ENCODE measurements at places on chromosomes 1 and 21.
A peak's percentile ranks its signal among the peaks of the same experiment; 100 is the strongest.

- no peak for DNase-seq
Measured at GRCh38 chr1:217453816-217454215, 177.1 kb downstream of the GPATCH2 start.

DNA sequence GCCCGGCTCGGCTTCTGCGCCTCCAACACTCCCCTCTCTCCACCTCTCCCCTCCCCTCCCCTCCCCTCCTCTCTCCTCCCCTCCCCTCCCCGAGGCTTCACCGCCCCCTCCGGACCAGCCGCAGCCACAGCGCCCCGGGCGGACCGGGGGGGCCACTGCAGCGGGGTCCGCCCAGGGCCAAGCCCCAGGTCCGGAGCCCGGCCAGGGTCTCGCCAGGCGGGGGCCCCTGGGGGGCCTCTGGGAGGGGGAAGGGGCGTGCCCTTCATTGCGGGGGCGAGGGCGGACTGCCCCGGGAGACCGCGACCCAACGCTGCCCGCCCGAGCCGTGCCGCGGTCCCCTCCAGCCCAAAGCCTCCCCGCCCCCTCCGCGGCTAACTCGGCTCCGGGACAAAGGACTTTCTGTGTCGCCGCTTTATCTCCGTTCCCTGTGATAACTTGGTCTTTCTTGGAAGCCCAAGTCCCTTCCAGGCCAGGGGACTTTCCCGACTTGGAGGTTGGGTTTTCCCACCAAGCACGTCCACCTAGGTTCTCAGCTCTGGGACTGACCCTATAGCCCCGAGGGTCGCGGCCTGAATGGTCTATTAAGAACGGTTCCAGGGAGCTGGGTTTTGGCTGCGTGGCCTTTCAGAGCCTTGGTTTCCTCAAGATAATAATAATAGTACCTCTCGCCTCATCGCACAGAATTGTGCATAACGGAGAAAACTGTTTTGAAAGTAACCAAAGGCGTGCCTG is at the start of gene UBQLN4:
TSS of gene UBQLN4 (minus strand) at position 31 of the 732 bp plus-strand sequence. CDS start 97 bp downstream, outside the sequence.
- peak; percentile 97 for DNase-seq

DNA sequence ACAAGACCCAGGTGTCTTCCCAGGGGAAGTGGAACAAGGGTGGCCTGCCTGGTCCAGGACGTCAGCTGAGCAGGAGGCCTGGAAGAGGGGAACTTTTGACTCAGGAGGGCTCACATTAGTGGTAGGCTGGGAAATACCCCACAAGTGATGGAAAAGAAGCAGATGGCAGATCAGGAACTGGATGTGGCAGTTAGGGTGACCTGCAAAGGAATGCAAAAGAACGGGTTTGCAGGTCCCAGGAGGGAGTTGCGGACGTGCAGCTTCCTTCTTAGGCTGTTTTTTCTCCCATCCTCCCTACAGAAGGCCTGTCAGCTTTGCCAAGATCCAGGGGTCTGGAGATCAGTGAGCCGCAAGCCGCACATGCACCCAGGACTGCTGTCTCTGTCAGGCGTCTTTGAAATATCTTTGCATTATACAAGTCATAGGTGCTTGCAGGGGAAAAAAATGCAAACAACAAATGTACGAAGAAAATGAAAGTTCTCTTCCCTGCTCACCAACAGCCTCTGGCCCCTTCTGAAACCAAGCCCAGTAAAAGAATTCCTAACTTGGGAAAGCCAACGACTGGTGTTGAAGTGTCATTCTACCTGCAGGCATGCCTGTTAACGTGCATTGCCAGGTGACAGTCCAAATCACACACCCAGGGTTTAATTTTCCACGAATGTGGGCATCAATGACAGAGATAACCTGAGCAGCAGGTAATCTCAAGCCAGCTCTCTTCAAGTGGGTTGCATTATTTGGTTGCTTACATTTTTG is 34.4 kb downstream of the NENF start:
- DNase-seq, result no peak

- peak; percentile 83 for DNase-seq
Measured at GRCh38 chr1:112706505-112707220, at the start of gene RHOC. TSS of gene RHOC (minus strand) at chr1:112707127. CDS start at chr1:112703799, 3,328 bp downstream.

GRCh38 chr1:33624261-33624990 is 152.0 kb downstream of the ZSCAN20 start:
- no peak for DNase-seq

- DNase-seq, result no peak
Measured at GRCh38 chr21:39781331-39781730, 36.3 kb downstream of the IGSF5 start.

DNA sequence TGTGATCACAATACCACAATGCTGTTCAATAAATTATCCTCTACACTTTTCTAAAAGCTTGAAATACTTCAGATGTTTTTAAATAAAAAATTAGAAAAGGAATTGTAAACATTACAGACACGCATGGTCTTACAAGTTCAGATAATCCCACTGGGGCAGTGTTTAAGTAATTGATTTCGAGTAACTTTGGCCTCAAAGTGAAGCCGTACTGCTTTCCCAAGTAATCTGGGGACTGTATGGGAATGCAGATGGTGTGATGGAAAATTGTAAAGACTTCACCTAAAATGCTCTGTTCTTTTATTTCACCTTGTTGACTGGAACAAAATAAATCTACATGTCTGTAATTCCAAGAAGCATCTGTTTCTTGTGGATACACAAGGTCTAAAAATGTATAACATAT is 401.7 kb upstream of the LYPLAL1 start:
- no peak for DNase-seq

DNA sequence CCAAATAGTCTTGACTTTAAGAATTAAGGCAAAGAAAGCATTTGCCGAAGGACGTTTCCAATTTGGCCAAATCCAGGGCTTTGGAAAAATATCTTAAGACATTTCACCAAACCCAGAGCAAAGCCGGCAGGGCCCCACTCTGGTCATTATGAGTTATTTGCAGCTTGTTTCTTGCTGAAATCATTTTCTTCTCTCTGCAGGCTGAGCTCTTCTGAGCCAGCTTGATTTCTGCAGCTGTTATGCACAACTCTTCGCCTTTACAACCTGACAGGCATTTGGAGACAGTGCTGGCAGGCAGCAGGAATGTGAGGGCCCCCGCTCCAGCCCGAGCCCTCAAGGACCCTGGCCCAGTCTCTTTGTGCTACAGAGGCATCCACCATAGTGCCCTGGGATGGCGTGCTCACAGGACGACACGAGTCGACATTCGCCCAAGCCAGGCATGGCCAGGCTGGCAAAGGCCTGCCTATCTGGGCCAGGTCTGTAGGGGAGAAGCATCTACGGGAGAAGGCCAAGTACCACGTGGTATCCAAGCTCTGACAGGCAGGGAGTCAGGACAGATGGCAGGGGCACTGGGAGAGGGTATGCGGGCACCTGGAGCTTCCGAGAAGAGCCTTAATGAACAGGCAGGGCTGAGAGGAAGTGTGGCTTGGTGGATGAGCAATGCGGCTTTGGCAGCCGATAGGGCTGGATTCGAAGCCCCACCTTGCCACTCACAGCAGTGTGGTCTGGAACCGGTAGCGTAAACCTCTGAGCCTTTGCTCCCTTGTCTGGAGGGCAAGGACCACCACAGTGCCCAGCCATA is 32.3 kb downstream of the SYF2 start:
- no peak for DNase-seq

DNA sequence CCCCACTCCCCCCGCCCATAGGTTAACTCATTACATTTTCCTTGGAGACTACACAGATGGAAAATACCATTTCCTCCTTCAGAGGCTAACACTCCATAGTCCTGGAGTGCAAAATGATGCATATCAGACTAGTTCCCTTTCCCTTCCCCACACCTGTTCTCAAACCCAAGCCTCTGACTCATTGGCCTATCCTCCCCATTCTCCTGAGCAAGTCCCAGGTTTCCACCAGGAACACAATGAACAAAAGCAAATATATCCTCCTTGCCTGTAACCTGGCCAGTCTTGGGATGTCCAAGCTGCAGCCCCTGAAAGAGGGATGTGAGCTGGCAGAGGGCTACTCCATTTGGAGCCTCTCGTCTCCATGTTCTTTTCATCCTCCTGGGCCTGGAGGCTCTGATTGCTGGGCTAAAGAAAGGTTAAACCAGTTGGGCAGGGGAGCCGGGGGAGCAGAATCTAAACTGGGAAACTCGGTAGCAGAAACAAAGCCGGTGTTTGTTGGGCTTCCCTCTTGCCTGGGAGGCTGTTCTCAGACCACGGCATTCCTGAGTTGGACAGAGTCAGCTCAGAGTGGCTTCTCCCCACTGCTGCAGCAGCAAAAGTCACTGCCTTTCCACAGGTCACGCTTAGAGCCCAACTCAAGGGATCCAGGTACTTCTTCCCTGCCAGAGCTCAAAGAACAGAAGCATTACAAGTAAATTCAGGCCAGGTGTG is 13.9 kb downstream of the SSR2 start:
- no peak for DNase-seq

- DNase-seq, result peak; percentile 94
Measured at GRCh38 chr1:160546942-160547341, 23.9 kb upstream of the SLAMF6 start.

GRCh38 chr1:80054129-80054528 is 1047.6 kb upstream of the ADGRL4 start:
- no peak for DNase-seq

GRCh38 chr1:235136111-235136510 is 7.5 kb upstream of the TOMM20 start:
- DNase-seq, result no peak

- no peak for DNase-seq
Measured at GRCh38 chr1:46483589-46483988, 6.0 kb upstream of the DMBX1 start.

DNA sequence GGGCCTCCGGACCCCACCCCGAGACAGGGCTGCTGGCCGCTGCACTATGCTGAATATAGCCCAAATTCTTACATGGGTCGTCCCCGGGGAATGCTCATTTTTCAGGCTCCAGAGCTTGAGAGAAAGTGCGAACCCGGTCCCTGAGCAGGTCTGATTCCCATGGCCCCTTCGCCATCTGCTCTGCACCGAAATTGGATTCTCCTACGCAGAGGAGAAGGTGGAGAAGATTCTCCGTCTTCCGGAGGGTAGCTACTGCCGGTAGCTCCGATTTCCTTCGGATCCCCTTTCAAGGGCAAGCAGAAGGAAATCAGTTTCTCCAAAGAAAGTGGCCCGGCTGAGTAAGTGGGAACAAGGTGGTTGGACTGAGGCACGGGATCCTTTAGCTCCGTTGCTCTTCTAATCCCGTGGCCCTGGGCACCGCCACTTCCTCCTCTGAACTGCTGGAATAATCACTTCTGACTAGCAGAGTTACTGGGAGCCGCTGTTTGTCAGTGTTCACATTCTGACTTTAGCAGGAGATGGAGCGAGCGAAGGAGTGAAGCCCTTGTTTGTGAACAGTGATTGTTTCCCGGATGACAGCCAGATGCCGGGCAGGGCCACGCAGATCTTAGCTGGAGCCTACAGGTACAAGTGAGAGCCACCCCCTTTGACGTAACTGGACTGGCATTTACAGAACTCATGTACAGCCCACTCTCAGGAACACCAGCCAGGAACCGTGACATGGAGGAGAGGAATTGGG is 1.1 kb upstream of the ZNF496 start:
- peak; percentile 71 for DNase-seq

- peak; percentile 67 for DNase-seq
Measured at GRCh38 chr1:206631085-206631509, 4.2 kb upstream of the DYRK3 start.

DNA sequence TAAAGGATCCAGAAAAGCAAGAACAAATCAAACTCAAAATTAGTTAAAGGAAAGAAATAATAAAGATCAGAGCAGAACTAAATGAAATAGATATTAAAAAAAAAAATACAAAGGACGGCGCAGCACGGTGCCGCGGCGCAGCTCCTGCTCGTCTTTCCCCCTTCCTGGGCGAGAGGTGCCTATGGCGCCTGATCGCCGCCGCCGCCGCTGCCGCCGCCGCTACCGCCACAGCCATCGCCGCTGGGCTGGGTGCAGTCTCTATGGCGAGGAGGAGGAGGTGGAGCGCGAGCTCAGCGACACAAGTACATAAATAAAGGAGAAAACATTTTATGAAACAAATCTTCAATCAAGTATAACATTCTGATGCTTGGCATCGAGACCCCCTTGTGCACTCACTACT is 77.6 kb upstream of the VANGL1 start:
- DNase-seq, result no peak

GRCh38 chr1:160407839-160408801 is 7.8 kb downstream of the VANGL2 start:
- no peak for DNase-seq

DNA sequence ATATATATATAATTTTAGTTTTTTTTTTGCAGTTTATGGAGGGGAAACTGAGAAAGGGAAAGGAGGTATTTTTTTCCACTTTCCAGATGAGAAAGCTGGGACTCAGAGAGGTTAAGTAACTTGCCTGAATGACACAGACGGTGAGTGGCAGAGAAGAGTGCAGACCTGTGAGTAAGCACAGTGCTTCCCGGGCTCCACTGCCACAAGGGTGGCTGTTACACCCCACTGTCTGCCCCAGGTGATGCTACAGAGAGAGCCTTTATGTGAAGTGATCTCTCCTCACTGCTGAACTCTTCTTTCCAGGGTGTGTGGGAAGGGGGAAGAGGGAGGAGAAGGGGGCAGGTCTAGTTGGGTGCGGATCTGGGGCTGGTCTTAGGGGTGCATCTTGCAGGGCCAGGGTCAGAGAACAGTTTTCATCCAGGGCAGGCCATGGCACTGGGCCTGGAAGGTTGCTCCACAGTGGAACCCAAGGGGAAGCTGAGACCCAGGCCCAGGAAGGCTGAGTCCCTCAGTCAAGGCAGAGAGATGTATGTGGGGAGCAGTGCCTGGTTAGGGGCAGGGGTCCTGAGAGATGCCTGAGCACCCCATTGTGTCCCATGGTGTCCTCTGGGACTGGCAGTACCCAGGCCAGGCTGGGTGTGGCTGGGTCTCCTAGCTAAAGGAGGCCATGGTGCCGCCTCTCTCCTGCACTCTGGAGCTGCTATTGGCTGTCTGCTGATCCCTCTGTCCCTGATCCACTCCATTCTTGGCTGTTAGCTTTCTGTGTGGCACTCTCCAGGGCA is 357.5 kb downstream of the PTPRU start:
- no peak for DNase-seq

DNA sequence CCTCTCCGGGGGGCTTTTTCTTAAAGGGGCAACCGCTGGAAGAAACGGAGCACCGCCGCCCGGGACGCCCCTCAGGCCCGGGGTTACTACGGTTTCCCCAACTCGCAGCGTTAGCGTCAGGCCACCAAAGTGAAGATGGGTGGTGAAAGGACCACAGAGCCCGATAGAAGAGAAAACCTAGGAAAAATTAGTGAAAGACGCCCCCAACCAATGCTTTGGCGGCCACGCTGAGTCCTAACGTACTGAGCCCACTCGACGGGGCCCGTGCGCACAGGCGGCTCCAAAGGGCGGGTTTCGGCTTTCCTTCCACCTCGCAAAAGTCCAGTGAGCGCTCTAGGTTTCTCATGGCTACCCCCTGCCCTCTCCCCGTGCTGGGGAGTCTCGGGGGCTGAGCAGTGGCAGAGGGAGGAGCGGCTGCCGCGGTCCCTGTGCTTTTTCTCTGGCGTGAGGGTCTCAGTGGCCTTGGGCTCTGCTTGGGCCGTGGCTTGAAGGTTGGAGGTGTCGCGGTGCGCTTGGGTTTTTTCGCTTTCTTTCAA is 12.2 kb upstream of the SPEN start:
- DNase-seq, result peak; percentile 39

DNA sequence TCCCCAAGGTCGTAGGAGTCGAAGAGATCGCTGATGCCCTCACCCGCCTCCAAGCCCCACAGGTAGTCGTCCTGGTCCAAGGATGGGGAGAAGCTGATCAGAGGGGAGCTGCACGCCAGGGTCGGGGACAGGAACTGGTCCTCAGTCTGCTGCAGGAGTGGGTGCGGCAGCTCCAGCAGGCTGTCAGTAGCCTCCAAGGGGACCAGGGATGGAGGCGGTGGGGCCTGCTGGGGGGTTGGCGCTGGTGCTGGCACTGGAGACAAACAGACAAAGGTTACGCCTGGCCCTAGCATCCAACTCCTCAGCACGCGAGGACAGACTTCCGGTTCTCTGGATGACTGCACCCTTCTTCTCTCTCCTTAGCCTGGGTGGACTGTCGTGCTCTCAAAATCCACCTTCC is 21.1 kb downstream of the E2F2 start:
- no peak for DNase-seq

GRCh38 chr1:196659471-196659870 is 7.6 kb downstream of the CFH start:
- DNase-seq, result no peak

Measured in suppressor macrophage treated with lipopolysaccharide for 1 hour (primary cell).